ENCODE measurements at places on chromosomes 1 and 21.

DNA sequence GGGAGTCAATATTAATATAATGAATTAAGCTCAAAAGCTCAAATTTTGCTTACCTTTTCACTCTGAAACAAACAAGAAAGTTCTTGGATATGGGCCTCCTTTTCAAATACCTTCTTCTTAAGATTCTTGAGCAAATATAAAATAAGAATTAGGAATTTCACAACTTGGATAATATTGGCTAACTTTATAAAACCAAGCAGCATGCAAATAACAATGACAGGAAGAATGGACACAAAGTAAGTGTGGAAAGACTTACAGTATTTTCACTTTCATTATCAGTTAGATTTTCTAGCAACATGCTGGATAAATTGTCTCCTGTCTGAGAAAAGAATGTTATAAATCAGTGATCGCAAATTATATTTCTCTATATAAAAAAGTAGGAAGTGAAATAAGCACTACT is 13.2 kb downstream of the ODF2L start:
- DNase-seq, result no peak

- DNase-seq, result no peak
Measured at GRCh38 chr21:34788879-34789278, 120.1 kb downstream of the CLIC6 start.

DNA sequence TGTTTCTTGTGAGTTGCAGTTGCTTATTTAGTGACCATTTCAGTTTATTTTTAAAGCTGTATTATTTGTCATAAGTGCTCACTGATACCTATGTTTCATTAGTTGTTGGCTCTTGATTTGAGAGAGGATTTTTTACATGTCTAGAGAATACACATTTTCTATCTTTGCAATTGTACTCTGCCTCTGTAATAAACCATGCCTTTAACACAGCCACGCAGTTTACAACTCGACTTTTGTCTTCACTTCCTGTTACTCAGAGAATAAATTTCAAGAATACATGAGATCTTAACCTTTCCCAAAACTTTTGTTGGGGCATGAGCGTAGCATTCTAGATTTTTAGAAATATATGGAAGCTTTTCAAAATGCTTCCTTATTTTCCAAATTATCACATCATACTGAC is 14.9 kb upstream of the ZNF678 start:
- DNase-seq, result no peak

DNA sequence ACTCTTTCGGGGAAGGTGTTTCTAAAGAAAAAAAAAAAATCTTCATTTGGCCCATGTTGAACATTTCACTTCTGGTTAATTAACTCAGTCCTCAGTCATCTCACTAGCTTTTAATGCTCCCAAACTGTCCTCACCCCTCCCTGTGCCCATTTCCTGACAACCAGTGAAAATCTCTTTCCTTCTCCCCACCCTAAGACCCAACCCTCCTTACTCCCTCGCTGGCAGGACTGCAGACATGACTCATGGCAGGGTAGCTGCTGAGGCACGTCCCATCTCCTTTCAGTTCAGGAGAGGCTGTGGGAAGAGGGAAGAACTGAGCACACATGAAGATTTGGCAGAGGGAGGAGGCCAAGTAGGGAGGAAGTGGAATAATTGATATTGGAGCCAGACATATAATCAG is 12.6 kb downstream of the PKP1 start:
- no peak for DNase-seq

- DNase-seq, result no peak
Measured at GRCh38 chr1:35379317-35380000, 111.0 kb downstream of the ZMYM4 start.

DNA sequence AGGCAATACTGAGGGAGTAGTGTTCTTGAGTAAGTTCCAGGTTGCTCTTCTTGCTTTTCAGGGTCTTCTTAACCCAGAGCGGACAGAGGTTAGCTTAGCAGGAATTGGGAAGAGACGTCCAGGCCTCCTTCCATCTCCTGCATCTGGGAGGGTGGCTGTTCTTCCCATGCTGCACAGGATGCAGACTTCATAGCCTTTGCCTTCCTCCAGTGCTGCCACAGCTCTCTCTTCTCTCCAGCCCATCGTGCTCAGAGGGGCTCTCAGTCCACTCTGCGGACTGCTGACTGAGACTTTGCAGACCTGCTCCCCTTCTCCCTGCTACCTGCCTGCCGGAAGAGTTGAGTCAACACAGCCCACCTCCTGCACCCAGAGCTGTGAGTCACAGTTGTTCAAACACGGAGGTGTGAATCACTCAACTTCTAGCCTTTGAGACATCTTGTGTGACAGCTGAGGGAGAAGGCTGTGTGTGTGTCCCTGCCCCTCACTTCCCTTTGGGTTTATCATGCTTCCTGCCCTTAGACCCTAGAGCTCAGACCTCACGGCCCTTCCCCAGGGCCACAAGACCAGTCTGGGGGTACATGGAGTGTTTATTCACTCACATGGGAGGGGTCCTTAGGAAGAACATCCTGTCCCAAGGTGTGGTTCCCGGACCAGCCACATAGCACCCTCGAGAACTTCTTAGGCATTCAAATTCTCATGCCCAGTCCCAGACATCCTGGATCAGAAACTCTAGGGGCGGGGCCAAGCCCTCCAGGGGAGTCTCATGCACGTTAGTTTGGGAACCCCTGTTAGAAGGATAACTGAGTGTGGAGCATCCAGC is 158.3 kb upstream of the CACNA1E start:
- DNase-seq, result peak; percentile 27

- DNase-seq, result no peak
Measured at GRCh38 chr1:159204161-159205141, at the start of gene ACKR1. Gene ACKR1, plus strand, starts transcription at chr1:159204875. Its CDS starts 85 bp downstream, at chr1:159204960.

DNA sequence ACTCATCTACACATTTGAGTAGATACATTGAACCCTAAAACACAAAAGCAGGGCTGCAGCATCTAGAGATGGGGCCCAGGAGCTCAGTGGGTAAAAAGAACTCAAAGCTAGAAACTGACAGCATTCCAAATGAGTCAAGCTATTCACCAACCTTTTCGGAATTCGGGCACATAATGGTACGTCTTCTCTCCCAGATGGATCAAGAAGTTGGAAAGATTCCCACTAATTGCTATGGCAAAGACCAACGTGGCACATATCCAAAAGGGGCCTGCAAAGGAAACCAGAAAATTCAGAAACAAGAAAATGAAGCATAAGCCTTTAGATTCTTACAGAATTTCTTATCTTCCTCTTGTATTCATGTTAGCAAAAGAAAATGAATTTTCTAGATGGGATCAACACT is 18.4 kb downstream of the YIPF1 start:
- DNase-seq, result no peak

- no peak for DNase-seq
Measured at GRCh38 chr1:31753707-31754349, 10.3 kb downstream of the ADGRB2 start.

GRCh38 chr21:38352536-38353219 is 95.9 kb downstream of the KCNJ15 start:
- DNase-seq, result peak; percentile 41

- no peak for DNase-seq
Measured at GRCh38 chr1:39965044-39965443, 10.1 kb downstream of the MFSD2A start.

GRCh38 chr1:236172041-236172579 is 29.8 kb downstream of the GPR137B start:
- DNase-seq, result no peak

- DNase-seq, result peak; percentile 42
Measured at GRCh38 chr1:1540090-1540817, at the start of gene TMEM240. Gene TMEM240, minus strand, starts transcription at chr1:1540624. Its CDS starts 278 bp downstream, at chr1:1540346.

GRCh38 chr1:206430031-206430983 is 40.0 kb upstream of the IKBKE start:
- no peak for DNase-seq

DNA sequence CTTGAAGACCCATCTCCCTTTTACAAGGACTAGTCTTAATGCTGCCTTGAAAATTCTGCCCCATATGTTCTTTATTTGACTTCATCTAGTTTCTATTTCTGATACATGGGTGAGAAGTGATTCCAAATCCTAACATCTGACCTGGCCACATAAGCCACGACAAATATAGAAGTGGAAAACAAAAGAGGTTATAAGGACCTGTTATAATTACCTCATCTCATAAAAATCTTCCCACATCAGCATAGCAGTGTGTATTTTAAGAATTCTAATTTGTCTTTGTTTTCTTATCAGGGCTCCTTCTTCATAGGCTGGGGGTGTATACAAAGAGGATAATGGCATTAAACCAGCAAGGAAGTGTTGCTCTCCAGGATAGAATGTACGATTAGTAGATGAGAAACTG is 1007.4 kb downstream of the TTLL7 start:
- no peak for DNase-seq

DNA sequence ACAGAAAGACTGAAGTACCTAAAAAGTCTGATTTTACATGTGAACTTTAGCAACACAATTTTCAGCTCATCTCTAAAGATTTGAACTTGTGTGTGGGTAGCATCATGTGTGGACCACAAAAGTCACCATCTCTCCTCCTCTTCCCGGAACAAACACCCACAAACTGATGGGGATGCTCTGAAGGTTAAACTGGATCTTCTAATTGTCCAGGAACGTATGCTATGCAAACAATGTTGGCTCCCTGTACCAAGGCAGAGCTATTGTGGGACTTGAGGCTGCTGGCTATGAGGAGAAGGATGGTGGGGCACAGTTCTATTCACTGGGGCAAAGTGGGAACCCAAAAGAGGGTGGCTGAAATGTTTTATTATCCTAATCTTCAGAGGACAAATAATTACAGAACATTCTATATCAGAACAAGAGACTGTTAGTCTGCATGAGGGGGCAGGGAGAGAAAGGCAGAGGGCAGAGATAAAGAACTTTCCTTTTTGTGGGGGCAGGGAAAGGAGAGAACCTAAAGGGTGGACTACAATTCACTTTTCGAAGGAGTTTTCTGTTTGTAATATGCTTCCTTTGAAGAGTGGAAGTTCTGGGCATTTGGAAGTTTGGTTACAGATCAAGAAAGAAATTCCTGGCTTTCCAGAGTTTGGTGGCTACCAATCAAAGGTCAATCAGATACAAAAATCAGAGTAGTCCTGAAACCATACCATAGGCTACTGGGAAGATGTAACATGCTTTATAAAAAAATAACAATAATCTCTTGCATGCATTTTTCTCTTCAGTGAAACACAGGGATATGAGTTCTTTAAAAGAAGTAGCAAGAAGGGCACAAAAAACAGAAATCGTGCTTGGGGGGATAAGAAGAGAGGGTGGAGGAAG is 62.9 kb downstream of the GADD45A start:
- DNase-seq, result no peak

- peak; percentile 10 for DNase-seq
Measured at GRCh38 chr1:18373882-18374493, 106.7 kb upstream of the KLHDC7A start.

- DNase-seq, result no peak
Measured at GRCh38 chr1:5386371-5386770, 605.9 kb downstream of the NPHP4 start.

- no peak for DNase-seq
Measured at GRCh38 chr1:92934395-92935378, 26.6 kb downstream of the DIPK1A start.

- DNase-seq, result no peak
Measured at GRCh38 chr1:22030057-22030456, 22.5 kb upstream of the CDC42 start.

GRCh38 chr21:44473915-44474555 is 18.7 kb downstream of the LRRC3 start:
- DNase-seq, result no peak

DNA sequence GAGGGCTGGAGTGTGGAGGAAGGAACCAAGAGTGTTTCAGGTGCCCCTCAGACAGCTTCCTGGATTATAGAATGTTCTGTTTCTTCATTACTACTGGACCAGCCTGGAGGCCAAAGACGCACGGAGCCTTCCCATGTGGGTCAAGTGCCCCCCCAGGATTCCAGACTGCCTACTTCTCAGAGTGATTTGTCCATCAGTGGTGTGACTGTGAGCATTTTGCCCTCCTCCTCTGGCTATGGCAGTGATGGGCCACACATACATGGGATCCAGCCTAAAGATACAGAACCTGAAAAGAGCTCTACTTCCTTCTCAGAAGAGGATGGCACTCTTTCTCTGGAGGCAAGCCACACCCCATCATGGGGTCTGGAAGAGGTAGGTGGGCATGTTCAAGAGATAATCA is 64.9 kb downstream of the MACF1 start:
- no peak for DNase-seq

DNA sequence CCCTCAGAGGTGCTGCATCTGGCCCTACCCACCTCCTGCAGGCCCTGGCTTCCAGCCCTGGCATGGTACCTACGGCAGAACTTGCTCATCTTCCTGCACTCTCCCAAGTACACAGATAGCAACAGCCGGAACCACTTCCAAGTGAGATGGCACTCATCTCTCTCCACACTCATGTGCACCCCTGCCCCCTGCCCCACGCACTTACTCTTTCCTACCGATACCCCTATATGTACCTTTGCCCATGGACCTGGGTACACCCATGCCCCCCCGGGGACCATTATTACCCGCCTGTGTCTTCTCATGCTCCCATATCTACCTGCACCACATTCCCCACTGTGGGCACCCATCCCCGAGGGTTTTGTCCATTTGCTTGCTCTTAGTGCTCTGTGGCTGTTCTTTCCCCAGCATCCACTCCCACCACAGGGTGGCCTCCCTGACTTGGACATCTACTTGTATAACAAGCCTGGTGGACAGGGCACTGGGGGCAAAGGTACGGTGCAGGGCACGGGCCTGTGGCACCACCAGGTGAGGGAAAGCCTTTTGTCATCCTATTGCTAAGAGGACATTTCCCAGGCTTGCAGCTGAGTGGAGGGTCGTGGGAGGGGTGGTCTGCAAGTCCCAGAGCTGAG is 14.7 kb downstream of the HYI start:
- DNase-seq, result no peak

DNA sequence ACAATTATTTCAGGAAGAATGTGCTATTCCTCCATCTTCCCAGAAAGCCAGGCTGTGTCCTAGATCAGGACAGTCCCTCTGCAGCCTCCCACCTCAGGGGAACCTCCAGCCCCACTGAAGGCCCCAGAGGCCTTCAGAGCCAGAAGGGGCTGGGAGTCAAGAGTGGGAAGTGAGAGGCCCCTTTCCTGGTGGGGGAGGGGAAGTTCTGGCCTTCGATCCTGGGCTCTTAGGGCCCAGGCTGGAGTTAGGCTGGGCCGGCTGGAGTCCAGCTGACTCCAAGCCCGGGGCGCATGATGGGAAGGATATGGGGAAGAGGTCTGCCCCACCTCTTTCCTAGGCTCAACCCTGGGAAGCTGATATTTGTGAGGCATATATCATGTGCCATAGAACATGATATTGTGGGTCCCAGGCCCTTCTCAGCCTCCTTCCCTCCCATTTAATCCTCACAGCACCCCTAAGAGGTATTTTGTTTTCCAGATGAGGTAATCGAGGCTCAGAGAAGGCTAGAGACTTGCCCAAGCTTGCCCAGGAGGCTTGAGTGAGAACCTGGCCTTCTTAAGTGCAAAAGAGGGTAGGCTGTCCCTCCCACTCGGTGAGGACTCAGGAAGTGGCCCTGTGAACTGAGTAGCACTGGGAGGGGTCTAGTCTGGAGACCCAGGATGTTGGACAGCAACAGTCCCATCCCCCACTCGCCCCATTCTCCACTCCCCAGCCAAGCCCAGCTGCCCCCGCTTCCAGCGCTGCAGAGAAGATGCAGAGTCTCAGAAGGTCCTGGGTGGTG is 18.6 kb upstream of the HSPG2 start:
- DNase-seq, result no peak

GRCh38 chr1:55230659-55231058 is 15.5 kb upstream of the USP24 start:
- DNase-seq, result no peak

- DNase-seq, result no peak
Measured at GRCh38 chr1:38101037-38101785, 54.6 kb upstream of the POU3F1 start.

GRCh38 chr1:17438318-17439249 is 893 bp downstream of the RCC2 start:
- DNase-seq, result peak; percentile 58

GRCh38 chr1:225765982-225766674 is 11.5 kb upstream of the SRP9 start:
- no peak for DNase-seq

Measured in stimulated activated CD4-positive, alpha-beta T cell treated with anti-CD3 and anti-CD28 coated beads, Interleukin-12 subunit alpha, Interleukin-12 subunit beta, amount 100 ng/mL, for 48 hours (primary cell).